ENCODE measurements at places on chromosomes 3 and 15.

- DNase-seq: no peak
Measured at GRCh38 chr3:124456506-124456905, 273.7 kb upstream of the UMPS start.

- DNase-seq: no peak
Measured at GRCh38 chr15:70974004-70974832, 81.6 kb downstream of the LRRC49 start.

DNA sequence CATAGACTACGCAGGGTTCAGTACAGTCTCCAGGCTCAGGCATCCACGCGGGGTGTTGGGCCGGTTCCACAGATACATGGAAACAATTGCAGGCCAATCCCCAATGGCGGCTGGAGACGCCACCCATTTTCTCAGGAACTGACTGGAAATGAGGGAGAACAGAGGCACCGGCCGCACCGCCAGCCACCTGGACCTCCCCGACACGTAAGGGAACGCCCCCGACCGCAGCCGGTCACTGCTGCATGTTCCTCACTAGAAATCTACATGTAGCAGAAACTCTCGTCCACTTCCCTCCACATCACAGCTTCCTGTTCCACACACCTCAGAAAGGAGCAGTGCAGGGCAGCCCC lies 29.2 kb downstream of the CYFIP1 start:
- no peak for DNase-seq

GRCh38 chr3:64687781-64688604 lies at the start of gene ADAMTS9:
Gene ADAMTS9 (minus strand): TSS chr3:64688000. CDS start chr3:64687657, 343 bp downstream.
- DNase-seq: no peak

DNA sequence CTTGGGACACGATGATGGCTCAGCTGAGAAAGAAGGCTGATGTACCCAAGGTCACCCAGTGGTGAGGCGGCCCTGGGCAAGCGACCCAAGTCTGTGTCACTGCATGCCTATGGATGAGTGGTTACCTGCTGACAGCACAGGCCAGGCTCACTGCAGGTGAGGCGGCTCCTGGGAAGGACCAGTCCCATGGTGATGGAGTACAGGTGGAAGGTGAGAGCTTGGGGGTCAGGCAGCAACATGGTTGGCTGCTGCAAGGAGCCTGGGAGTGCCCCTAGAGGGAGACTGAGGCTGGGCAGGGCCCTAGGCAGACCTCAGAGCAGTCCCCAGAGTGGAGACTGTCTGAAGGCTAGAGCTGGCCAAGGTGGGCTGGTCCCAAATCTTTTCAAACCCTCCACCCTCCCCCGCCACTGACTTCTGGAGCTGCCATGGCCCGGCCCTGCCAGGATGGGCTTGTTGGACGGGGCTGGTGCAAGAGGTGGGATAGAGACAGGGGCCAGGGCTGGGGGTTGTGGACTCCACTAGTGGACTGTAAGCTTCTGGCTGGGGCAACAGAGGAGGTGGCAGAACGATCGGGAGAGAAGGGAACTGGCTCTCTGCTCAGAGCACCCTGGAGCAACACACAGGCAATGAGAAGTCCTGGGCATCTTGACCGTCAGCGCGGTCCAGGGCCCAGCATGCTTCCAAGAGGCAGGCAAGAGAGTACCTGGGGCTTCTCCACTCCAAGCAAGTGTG lies 72.5 kb upstream of the SLC6A11 start:
- DNase-seq: no peak

DNA sequence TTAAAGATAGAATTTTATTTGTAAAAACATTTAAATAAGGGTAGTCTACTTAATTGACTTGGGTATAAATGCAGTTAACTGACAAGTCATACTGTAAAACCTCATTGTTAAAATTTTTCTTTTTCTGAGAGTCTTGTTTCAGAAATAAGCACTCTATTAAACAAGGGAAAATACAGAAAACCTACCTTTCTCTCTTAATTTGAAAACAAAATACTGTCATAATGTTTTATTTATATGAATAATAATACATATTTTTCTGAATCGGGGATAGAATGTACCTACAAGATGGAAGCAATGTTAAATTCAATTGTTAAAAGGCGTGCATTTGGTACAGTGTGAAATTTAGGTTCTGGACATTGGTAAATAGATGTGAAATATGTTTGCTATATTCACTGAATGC lies 17.8 kb downstream of the ZIC1 start:
- no peak for DNase-seq

DNA sequence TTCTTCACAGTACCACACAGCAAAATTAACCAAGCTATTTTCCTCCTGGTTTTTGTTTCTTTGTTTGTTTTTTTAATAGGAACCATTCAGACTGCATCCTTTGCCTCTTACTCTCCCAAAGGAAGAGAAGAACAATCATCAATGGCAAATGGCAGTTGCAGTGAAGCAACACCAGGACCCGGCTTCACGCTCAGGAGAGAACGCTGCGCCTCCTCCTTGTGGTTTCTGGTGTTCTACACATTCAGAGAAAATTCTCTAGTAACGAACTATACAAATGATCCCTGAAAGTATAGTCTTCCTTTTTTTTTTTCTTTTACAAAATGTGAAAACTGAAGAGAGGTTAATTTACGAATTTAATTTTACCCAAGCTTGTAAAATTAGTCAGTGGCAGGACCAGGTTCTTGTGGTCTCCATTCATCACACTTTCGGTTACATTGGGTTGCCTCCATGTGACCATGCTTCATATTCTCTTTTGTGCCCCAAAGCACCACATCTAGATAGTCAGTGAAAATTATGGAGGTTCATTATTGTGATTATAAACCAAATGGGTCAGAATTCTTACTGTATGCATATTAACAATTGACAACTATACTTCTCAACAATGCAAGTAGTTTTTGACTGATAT lies 10.6 kb upstream of the MINDY2 start:
- DNase-seq: no peak

- DNase-seq: no peak
Measured at GRCh38 chr15:58929891-58930416, 3.5 kb downstream of the SLTM start.

DNA sequence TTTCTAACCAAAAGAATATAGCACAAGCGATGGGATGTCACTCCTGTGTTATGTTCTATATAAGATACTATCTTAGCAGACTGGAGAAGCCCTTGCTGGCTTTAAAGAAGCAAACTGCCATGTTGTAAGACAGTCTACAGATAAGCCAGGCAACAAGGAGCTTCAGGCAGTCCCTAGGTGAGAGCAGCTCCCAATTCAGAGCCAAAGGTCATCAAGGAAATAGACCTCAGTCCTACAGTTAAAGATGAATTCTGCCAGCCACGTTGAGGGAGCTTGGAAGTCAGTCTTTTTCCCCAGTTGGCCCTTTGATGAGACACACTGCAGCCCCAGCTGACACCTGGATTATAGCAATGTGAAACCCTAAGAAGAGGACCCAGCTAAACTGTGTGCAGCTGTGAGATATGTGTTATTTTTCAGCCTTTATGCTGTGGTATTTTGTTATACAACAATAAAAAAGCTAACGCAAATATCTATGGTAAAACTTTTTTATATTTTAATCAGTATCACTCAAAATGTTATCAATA lies 102.5 kb upstream of the AKAP13 start:
- no peak for DNase-seq

DNA sequence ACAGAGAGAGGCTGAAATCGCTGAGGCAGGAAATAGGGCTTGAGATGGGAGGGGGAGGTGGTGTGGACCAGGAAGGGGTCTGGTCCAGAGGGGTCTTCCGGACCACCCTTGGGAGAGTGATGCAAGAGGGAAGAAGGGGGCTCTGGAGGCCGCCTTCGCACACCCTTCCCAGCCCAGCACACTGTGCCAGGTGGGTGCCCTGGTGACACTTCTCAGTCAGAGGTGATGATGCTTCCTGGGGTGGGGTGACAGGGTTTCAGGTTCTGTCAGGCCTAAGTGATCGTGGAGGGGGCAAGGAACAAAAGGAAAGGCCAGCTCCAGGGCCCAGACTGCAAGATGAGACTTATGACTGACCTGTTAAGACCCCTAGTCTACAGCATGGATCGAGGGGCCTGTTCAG lies 12.7 kb downstream of the SEMA3G start:
- no peak for DNase-seq

DNA sequence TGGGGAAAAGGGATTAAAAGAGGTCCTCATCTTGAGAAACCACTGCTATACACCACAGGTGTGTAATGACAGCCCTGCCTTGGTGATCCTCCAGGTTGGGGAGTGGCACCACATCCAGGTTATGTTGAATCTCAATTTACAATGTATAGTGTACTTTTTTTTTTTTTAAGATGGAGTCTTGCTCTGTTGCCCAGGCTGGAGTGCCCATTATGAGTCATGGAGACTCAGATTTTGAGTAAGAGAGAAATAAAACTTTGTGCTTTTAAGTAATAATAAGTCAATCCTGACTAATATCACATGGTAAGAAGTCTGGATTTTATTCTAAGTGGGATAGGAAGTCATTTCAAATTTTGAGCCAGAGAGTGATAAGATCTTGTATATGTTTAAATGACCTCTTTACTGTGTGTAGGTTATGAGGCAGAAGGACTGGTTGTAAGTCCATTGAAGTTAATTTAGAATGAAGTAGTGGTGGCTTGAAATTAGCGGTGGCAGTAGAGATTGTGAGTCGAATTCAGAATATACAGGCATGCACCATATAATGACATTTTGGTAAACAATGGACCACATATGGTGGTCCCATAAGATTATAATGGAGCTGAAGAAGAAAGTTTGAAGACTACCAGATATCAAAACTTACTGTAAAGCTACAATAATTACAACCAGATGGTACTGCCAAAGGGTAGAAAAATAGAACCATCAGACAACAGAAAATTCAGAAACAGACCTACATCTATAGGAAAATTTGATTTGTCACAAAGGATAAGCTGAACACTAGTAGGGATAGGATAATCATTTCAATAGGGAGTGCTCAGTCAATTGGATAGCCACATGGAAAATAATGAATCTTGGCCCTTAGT lies 20.7 kb downstream of the POPDC2 start:
- peak; percentile 44 for DNase-seq

- no peak for DNase-seq
Measured at GRCh38 chr3:3165241-3165640, 14.2 kb downstream of the CRBN start.

GRCh38 chr3:194756460-194756779 lies 70.7 kb downstream of the FAM43A start:
- DNase-seq: no peak
